Stimulated activated CD8-positive, alpha-beta memory T cell treated with anti-CD3 and anti-CD28 coated beads, Interleukin-7, amount 100 ng/mL, for 24 hours (primary cell): ENCODE measurements at places on chromosomes 7 and 10.

DNA sequence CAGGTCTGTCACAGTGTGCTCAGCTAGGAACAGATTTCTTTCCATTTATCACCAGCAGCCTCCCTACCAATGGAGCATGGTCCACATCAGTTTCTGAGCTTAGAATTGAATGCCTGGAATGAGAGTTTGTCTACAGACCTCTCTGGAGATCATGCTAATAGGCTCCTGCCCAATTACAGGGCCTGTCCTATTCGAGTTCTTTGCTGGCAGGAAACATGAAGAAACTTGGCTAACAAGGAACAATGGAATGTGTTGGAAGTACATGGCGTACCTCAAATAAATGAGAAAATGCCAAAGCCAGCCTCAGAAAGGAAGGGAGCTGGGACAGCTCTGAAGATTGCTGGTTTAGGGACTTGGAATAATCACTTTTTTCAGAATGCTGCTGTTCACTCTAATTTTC lies 186.0 kb upstream of the AKR1E2 start:
- DNase-seq: no peak

- no peak for DNase-seq
These were observed 183.5 kb upstream of the PHYHIPL start for GRCh38 chr10:58992830-58993460.

DNA sequence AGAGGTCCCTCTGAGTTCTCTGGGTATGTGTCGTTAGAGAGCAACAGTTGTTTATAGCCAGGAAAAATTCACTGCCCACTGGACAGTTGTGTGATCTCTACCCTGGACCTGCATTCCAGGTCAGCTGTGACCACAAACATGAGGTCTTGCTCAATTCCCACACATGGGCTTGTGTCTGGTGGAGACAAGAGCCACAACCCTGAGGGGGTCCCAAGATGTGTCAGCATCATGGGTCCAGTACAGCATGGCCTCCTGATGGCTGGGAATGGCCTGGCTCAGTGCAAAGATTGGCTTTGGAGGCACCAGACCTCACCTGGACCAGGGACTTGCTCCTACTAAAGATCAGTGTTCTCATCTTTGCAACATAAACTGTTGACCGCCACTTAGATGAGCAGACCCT lies 751.6 kb downstream of the GRID1 start:
- no peak for DNase-seq

DNA sequence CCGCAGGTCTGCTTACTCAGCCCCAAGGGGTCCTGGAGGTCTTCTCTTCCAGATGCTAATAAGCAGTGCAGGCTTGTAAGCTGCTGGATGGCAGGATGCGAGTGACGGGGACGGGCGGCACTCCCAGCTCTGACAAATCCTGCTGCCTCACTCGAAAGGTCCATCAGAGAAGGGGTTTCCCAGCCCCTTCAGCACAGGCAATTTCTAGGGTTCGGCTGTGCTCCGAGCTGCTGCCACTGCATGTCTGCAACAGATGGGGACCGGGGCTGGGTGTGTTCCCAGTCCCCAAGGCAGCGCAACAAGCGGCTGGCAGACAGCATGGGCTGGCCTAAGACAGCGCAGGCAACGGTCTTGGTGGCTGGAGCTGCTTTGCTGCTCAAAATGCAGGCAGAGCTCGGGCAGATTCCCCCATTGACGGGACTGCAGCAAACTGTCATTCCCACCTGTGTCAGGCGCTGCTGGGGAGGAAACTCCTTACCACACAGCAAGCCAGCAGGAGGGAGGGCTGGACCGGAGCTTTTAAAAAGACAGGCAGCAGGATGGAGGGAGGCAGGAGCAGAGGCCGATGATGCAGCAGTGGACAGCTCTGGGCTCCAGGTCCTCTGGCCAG lies 62.4 kb downstream of the PRKAG2 start:
- DNase-seq: no peak

DNA sequence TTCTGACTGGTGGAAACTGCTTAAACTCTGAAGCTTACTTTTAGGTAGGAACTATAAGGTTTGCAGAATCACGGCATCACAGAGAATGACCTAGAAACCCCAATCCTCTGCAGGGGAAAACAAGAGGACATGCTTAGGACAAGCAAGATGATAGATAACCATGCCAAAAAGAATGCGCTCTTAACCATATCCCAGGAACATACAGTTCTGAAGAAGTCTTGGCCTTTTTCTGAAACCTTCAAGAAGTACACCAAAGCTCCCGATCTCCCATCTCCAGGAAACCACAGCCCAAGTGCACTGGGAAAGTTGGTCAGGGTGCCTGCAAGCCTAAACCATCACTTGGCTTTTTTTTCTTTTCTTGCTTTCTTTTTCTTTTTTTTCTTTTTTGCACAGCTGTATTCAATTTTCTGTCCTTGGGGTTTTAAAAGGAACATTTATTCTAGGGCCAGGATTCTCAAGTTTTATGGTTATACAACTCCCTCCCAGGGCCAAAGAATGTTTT lies 12.2 kb upstream of the SVIL start:
- DNase-seq: no peak

DNA sequence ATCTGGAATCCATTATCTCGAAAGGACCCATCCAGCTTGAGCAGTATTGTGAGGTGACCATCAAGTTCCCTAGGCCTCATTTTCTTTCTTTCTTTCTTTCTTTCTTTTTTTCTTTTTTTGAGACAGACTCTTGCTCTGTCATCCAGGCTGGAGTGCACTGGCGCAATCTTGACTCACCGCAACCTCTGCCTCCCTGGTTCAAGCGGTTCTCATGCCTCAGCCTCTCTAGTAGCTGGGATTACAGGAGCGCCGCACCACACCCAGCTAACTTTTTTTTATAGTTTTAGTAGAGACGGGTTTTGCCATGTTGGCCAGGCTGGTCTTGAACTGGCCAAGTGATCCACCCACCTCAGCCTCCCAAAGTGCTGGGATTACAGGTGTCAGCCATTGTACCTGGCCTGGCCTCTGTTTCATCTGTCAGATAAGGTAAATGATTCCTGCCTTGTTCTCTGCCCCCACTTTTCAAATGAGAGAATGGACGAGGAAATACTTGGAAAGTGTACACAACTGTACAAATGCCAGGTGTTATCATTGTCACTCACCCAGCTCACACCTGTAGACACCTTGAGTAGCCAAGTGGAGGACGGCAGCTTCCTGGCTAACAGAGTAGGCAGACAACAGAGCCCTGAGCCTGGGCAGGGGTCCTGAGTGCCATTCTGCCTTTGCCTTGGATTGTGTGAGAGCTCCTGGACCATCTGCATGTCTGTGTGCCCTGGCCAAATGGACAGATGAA lies 54.1 kb downstream of the HK1 start:
- no peak for DNase-seq

GRCh38 chr7:12684733-12685132 lies 2.7 kb upstream of the ARL4A start:
- DNase-seq: no peak

DNA sequence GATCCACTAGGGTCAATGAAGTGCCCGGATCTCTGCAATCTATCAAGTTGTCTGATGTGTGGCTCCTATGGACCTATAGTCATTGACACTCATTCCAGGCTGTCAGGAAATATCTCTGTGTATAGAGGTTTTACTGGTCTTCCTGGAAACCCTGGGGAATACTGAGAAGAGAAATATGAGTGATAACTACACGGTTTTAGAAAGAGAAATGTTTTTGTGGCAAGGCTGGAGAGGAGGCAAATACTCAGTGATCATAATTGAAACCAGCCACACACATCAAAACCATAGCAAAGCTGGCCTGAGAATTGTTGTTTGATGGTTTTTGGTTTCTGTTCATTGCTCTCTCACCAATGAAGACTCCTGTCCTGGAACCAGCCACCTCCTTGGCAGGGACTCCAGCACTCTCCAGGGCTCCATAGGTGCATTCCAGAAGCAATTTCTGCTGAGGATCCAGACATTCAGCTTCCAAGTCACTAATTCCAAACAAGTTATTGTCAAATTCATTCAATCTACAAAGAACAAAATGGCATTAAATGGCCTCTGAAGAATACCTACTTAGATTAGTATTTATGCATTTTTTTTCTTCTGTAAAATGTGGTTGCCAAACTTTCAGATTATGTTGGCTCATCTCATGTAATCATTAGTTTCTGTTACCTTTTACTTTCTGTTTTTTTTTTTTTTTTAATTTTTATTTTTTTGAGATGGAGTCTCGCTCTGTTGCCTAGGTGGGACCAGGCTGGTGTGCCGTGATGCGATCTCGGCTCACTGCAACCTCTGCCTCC lies 108.6 kb upstream of the ABI1 start:
- DNase-seq: no peak

GRCh38 chr10:43227911-43228782 lies 38.7 kb downstream of the RASGEF1A start:
- DNase-seq: no peak

GRCh38 chr7:137418841-137419240 lies 75.3 kb upstream of the PTN start:
- no peak for DNase-seq

- DNase-seq: no peak
These were observed 8.8 kb downstream of the TSPAN15 start for GRCh38 chr10:69459893-69460575.

- no peak for DNase-seq
These were observed 15.3 kb downstream of the IGF2BP3 start for GRCh38 chr7:23454881-23455526.

DNA sequence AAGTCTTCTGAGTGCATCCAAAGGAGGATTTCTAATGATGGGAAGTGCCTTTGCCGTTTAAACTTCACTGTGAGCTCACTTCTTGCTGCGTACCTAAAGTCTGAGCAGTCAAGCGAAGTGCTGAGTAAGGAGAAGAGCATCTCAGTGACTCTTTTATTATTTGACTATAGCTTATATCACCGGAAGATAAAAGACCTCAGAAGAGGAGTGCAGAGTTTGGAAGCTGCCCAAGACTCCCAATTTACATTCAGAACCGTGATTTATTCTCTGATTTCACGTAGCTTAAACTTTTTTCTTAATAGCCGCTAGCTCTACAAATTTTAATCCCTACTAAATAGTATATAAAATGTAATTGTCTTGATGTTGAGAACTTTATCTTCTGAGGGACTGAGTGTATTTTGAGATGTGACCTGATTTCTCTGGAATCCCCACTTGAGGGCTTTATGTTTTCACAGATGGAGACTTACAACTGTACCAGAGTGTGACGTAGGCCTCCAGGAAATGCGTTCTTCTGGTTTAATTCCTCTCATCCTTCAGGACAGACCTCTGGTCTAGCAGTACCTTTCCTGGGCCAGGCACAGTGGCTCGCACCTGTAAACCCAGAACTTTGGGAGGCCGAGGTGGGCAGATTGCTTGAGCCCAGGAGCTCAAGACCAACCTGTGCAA lies 51.1 kb downstream of the CAMK1D start:
- no peak for DNase-seq

GRCh38 chr10:69057951-69058297 lies 30.0 kb upstream of the SRGN start:
- no peak for DNase-seq

GRCh38 chr10:124092860-124093773 lies at the start of gene CHST15:
CHST15 (minus strand) TSS chr10:124093598; CDS start chr10:124046212, 47,386 bp downstream.
- no peak for DNase-seq
